ENCODE measurements at places on chromosomes 16 and 17.
A peak's percentile ranks its signal among the peaks of the same experiment; 100 is the strongest.

DNA sequence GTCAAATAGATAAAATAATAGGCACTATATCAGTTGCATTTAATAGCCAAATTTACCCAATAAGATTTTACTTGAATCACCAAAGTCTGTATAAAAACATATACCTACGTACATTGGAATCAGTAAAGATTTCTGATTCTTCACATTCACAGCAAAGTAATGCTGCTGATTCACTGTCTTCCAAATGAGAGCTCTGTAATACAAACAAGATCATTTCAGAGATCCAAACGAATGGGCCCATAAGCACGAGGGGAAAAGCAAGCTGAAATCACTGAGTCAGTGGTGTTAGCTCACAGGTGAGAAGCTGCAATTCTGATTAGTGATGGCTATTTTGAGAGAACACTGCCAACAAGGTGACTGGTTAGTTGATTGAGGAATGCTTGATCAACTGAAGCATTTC lies 81.3 kb downstream of the SSH2 start:
- DNase-seq: peak; percentile 18

GRCh38 chr17:7262935-7263800 lies 890 bp upstream of the CLDN7 start:
- no peak for DNase-seq

- DNase-seq: no peak
Observed at GRCh38 chr16:84247331-84247730, 7.5 kb upstream of the KCNG4 start.

GRCh38 chr17:58238147-58238634 lies at the start of gene LPO:
Gene LPO, plus strand, starts transcription at chr17:58238584. Its CDS starts 4,396 bp downstream, at chr17:58242980.
- DNase-seq: no peak

- DNase-seq: no peak
Observed at GRCh38 chr16:1093284-1094123, 2.5 kb downstream of the C1QTNF8 start.

- DNase-seq: no peak
Observed at GRCh38 chr16:74249254-74249653, 47.4 kb upstream of the PSMD7 start.

- DNase-seq: no peak
Observed at GRCh38 chr17:47875011-47875985, 20.7 kb upstream of the SP2 start.

DNA sequence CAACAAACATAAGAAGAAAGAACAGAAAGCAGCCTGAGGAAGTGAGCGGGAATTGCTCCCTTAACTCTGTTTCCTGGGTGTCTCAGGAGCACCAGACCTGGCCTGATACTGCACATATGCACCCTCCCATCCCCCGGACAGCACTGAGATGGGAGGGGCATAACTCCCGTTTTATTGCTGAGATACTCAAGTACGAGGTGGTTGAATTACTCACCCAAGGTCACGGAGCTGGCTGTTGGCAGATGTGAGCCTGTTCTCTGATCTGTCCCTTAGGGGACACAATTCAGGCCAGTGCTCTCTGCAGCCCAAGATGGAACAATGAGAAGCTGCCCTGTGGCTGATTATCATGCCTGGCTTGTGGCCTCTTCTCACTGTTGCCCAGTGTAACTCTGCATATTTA lies 9.1 kb upstream of the MED9 start:
- DNase-seq: no peak

DNA sequence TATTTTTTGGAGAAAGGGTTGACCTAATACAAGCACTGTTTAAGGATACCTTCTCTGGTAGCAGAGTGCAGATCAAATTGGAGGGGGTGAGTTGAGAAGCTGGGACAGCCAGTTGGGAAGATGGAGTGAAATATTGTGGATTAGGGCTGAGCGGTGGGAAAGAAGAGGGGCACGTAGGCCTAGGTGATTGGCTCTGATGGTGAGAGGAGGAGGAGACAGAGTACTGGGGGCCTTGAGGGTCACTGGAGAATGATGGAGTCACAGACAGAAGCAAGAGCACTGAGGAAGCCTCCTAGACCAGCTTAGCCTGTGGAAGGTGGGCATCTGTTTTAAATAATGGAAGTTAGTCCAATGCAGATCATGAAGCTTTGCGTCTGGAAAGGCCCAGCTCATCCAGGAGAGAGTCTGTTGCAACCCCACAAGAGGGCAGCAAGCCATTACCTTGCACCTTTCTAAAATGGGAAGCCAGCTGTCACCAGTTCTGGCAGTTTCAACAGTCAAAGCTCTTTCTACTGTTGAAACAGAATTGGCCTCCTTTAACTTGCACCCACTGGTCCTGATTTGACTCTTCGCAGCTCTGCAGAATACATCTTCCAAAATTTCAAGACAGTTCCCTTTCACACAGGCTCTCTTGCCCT lies 11.8 kb downstream of the SLC9A5 start:
- no peak for DNase-seq

DNA sequence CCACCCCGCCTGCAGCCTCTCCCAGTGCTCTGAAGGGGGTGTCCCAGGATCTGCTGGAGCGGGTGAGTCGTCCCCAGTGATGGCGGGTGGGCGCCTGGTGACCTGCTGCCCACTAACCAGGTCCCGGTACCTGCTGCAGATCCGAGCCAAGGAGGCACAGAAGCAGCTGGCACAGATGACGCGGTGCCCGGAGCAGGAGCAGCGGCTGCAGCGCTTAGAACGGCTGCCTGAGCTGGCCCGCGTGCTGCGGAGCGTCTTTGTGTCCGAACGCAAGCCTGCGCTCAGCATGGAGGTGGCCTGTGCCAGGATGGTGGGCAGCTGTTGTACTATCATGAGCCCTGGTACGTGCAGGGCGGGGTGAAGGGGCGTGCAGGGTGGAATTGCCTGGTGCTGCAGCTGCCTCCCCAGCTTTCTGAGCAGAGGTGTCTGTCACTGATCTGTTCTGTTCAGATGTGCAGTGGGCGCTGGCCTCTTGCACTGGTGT lies 3.6 kb downstream of the CDT1 start:
- DNase-seq: no peak

DNA sequence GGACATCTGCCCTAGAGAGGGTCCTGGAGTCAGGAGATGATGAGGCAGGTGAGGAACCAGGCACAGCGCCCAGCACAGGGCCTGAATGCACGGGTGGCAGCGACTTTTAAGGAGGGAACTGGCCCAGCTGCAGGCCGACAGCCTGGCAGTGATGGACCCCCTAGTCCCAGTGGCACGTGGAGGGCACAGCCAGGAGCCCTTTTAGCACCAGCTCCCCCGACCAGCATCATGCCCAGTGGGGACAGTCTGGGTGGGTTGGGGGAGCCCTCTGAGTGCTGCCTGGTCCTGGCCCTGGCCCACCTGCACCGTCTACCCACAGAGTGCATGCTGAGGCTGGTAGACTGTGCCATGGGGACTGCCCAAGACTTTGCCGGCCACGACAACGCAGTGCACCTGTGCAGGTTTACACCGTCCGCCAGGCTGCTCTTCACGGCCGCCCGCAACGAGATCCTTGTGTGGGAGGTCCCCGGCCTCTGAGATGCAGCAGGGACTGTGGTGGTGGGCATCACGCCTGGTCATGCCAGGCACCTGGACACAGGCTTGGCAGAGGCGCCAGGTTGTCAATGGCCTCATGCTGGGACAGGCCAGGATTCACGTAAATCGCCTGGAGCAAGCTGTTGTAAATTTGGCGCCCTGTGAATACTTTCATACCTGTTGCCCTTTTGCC lies 686 bp upstream of the RHOT2 start:
- no peak for DNase-seq

- no peak for DNase-seq
Observed at GRCh38 chr16:88378401-88378800, 4.4 kb upstream of the ZNF469 start.

DNA sequence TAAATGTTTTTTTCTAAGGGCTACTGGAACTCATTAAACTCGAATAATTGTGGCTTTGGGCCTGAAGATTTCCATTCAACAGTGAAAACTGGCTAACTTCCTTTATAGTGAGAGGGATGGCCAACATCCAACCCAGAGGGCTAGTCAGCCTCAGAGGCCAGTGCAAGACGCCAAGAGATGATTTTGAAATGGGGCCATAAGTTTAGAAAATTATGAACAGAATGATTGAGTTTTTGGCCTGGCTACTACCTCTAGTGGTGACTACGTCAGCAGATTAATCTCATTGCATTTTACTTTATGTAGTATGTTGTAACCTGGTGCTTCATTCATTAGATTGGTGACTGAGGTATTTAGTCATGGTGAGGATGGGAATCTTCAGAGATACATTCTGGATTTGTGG lies 28.4 kb downstream of the HAPSTR1 start:
- peak; percentile 55 for DNase-seq

DNA sequence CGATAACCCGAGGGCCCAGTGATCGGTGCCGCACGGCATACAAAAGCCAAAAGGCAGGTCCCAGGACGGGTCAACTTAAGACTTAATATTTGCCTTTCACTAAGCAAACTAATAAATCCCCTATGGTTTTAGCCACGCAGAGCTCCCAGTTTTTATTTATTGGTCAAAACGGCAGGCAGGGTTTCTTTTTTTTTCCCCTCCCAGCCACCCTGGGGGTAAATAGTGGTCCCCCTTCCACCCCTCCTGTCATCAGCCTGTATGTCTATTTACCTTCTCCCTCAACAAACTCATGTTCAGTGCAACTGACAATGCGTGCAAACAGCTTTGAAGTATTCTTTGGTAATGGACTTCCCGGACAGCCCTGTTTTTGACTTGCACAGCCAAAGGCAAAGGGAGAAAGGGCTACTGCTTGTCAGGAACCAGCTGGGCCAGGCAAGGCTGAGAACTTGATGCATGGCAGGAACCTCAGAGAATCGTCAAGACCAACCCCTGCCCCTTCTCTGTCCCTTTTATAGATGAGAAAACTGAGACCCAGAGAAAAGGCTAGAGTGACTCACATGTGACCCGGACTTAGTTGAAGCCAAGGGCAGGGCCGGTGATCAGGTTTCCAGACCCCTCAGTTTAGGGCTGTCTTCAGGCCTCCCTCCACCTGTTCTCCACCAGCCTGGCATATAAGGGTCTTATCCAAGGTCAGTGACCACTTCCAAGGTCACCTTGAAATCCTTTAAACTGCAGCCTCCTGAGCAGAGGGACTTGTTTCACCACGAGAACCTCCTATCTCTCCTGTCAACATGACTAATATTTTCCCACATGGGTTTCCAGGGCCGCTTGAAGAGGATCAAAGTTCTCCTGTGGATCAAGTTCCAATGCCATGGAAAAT lies 279.0 kb downstream of the SOX9 start:
- DNase-seq: no peak

GRCh38 chr16:49918257-49918656 lies 62.3 kb upstream of the ZNF423 start:
- DNase-seq: no peak

- DNase-seq: no peak
Observed at GRCh38 chr16:11049396-11050059, 105.2 kb downstream of the CLEC16A start.

- DNase-seq: no peak
Observed at GRCh38 chr16:89484923-89485679, 5.3 kb downstream of the ANKRD11 start.

- no peak for DNase-seq
Observed at GRCh38 chr17:59490216-59490615, 75.2 kb upstream of the DHX40 start.

DNA sequence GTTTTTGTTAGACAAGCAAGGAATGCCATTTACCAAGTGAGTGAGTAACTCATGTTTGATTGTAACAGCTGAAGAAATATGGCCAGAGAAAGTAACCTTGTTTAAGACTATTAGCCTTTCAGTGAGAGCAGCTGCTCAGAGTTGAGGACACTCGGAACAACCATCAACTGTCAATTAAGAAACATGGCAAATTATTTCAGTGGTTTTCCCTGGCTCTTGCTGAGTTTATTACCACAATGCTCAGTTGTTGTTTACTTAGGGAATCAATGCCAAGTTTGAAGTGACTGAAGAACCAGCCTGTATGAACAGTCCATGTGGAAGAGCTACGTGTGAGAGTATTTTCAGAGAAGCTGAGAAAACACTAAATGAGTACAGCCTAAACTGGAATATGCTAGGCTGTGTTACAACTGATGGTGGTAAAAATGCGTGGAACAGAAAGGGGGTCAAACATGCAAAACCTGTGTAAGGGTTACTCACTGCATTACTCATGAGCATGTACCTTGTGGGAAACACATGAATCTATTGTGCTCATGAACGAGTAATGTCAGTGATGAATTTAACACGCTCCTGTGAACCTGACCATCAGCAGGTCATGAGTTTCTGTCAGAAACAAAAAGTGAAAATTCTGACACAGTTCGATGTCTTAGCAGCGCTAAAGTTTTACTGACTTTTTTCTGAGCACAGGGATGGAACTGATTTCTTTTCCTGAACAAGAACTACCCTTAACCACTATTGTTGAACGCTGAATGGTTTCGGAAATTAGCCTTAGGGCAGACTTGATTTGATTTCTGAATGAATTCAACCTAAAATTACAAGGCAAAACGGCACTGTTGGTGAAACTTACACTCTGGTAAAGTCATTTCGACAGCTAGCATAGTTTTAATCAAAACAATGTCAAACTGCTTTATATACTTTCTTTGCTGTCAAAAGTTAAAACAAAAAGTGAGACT lies 33.5 kb downstream of the GNA13 start:
- DNase-seq: no peak

GRCh38 chr17:80839026-80839345 lies 152.7 kb upstream of the CHMP6 start:
- no peak for DNase-seq

DNA sequence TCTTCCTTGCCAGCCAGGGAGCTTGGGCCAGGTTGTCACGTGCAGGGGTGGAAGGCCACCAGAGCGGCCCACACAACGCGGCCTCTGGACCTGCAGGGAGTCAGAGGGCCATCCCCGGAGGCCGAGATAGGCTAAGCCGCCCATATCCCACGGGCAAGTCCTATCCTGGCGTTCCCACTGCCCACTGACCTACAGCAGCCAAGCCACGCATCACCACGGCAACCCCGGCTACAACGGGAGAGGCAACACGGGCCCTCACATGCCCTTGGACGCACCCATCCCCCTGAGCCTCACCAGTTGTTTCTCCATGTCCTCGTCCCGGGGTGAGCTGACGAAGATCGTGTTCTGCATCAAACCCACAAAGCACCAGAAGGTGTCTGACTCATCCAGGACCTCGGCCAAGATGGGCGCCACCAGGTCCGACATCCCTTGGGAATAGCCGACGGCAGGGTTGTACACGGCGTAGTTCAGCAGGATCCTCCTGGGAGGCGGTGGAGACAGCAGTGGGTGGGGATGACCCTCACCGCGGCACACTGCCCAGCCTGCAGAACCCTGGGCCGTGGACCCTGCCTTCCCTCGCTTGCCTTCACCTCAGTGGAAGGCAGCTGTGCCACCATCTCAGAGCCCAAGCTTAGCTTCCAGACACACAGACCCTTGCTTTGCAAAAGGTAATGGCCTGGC lies 88.2 kb downstream of the TBC1D16 start:
- DNase-seq: no peak

- no peak for DNase-seq
Observed at GRCh38 chr16:11058832-11059231, 114.5 kb downstream of the CLEC16A start.

- DNase-seq: no peak
Observed at GRCh38 chr16:79599256-79599836, 1.2 kb downstream of the MAF start.

- no peak for DNase-seq
Observed at GRCh38 chr16:29815032-29815721, 775 bp upstream of the PAGR1 start.

DNA sequence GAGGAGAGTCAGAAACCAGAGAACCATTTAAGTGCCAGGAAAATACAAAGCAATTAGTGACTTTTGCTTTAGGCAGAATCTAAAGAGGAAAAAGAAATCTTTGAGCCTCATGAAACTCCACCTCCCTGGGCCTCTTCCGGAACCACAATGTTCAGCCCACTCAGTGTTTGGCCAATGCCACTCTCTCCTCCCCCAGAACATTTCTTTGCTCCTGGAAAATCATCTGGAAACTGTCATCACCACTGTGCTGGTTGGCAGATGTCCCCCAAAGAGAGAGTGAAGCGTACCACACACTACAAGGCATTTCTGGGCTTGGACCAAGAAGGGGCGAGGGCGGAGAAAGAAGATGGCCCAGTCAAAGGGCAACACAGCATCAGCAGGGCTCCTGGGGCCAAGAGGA lies 7.1 kb upstream of the SOX9 start:
- no peak for DNase-seq
